ENCODE measurements at places on chromosomes 12 and 14.

DNA sequence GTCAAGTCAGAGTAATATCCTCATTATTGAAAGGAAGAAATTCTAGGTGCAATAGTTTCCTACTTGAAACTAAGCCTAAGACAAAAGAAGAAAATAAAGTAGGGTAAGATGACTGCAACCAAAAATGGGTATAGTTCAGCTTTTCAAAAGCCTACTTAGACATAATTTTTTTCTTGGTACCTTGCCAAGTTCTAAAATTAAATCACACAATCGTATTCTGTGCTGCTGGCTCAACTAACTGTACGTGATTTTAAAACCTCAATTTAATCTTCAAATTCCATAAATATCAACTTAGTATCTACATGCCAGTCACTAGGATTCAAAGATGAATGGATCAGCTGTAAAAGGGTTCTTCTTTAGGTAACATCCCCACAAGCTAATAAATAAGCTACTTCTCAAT, 56.9 kb downstream of the SCAF11 start:
- no peak for DNase-seq

DNA sequence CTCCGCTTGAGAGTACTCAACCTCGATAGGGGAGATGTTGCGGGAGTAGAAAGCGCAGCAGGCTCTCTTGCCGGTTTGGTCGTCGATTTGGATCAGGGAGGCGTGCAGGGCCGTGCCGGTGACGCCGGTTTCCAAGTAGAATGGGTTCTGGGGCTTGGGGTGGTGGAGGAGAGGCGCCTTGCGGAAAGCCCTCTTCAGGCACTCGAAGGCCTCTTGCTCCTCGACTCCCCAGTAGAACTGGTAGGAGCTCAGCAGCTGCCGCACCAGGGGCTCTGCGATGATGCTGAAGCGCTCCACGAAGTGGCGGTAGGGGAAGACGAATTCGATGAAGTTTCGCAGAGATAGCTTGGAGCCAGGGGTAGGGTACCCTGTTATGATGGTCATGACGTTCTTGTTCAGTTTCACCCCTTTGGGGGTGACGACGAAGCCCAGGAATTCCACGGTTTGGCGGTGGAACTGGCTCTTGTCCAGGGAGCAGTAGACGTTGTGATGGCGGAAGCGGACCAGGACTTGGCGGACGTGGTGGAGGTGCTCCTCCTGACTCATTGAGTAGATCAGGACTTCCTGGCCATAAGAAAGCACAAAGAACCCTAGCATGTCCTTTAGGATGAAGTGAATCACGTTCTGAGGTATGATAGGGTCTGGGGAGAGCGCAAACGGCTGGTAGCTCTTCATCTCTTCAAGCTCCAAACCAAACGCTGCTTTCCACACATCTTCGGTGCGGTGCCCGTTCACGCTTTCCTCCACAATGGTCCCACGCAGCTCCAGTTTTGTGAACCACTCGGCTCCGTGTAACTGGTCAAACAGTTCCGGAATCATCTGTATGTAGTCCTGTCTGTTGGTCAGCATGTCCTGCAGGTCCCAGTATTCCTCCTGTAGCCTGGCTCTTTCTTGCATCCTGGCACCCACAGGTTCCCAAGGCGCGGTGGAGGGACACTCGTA, 21.2 kb downstream of the RTL1 start:
- no peak for DNase-seq

GRCh38 chr12:127363392-127363791, 903.6 kb upstream of the TMEM132C start:
- DNase-seq, result no peak

- DNase-seq, result no peak
Measured at GRCh38 chr14:64612021-64612380, 62.2 kb downstream of the PPP1R36 start.

GRCh38 chr14:76836029-76836630, 9.9 kb downstream of the LRRC74A start:
- DNase-seq, result no peak

Measured in stromal cell of bone marrow (primary cell).